Right renal cortex interstitium (tissue), 3 donors: ENCODE measurements at places on chromosomes 11 and 22.

DNA sequence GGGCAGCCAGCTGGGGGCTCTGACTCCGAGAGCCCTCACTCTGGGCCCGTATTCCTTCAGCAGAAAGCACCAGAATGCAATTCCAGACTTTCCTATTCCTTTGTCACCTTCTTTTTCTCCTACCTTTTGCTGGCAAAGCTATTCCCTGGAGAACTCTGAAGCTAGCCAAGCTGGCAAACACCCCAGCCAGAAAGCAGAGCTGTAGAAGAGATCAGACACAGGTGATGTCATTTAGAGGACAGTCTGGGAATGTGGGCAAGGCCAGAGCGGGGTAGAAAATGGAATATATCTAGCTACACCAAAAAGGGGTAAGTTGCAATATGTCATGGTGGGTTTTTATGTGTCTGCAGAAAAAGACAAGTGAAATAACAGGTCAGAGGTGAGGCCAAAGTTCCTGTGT is 205.1 kb downstream of the NXPE2 start:
- no peak for DNase-seq

DNA sequence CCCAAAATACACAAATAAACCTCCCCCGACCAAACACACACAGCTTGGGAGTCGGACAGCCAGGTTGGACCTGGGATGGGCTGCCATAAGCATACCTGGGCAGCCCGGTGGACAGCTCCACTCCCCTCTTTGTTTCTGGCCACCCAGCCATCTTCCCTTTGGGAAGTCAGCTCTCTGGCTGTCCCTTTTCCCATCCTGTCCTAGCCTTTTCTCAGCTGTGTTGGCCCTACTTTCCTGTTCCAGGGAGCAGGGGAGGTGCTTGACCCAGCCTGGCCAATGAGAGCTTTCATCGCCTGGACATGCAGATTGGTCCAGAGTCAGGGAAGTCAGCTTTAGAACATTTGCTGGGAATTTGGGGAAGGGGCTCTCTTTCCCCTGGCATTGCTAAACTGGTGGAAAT is 68.7 kb upstream of the NECTIN1 start:
- DNase-seq, result no peak

DNA sequence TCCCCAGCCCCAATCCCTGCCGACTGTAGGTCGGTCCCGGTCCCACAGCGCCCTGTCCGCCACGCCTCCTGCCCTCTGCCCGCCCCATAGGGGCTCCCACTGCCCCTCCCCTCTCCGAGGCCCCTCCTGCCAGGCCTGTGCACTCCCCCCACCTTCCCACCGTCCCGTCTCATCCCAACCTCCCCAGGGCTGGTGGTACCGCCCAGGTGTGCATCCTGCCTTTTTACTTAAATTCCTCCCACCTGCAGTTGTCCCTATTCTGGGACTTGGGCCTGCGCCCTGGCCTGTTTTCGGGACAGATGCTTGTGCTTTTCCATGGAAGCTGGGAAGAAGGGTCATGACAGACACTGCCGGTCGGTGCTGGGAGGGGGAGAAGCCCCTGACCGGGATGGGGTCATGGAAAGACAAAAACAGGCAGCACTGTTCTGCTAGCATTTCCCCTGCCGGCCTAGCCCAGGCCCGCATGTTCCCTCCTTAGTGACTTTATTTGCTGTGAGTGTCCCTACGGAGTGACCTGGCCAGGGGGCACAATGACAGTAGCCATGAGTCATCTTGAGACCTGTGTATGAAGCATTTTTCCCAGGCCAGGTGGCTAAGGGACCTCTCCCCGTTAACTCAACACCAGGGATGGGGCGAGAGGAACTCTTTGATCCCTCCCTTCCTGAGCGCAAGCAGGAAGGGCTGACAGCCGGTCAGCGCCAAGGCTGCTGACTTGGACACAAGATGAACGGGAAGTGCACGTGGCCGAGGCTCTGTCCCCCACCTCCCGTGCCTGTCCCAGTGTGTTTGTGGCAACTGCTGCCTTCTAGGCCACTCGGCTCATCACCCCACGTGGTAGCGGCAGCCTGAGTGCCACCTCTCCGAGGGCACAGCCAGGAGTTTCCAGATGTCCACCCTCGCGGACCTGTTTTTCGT is 7.1 kb downstream of the TBX1 start:
- DNase-seq, result no peak

GRCh38 chr22:17120711-17121232 is 388 bp downstream of the TMEM121B start:
- no peak for DNase-seq

DNA sequence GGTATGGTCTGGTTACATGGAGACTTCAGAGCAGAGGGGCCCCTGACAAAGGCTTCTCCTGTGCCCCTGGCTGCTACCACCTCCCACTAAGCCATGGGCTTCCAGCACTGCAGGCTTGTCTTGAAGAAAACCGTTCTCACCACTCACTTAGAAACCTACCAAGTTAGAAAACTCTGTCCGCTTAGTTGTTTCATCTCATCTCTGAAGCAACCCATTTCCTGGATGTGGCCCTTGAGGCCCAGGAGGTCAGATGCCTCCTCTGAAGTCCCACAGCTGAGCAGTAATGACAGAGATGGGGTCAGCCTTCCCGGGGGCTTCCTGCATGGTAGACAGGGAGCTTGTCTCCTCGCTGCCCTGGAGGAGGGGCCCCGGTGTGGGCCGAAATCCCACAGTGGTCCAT is 12.9 kb downstream of the CSF2RB start:
- no peak for DNase-seq

DNA sequence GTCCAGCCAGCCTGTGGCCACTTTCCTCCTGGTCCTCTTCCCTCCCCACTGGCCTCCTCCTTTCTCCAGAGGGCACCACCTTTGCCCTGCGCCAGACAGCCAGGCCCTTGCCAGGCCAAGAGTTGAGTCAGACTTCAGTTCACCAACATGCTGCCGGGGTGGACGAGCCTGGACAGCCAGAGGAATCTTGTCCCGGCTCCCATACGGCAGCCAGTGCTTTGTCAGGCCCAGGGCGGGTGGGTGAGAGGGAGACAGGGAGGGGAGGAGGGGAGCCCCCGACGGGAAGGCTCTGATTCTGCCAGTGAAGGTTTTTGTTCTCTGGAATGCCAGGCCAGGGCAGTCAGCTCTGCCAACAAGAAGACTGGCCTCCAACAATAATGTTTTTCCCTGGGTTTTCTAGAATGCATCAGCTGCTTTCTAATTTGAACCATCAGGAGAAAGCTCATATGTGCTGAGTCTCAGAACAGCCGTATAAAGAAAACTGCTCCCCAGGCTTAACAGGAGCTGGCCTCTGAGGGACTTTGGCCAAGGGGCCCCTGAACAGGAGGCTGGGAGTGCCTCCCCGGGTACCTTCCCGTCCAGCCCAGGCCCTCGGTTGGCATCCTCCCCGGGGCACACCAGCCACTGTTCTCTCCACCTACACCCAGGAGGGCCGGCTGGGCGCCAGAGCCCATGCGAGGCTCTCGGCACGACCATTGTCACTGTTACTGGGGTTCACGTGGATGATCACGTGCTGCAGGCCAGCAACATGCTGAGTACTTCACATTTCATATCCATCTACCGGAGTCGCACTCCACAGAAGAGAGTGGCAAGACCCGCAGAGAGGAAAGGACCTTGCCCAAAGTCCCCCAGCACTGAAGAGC is 28.6 kb downstream of the LIF start:
- no peak for DNase-seq

DNA sequence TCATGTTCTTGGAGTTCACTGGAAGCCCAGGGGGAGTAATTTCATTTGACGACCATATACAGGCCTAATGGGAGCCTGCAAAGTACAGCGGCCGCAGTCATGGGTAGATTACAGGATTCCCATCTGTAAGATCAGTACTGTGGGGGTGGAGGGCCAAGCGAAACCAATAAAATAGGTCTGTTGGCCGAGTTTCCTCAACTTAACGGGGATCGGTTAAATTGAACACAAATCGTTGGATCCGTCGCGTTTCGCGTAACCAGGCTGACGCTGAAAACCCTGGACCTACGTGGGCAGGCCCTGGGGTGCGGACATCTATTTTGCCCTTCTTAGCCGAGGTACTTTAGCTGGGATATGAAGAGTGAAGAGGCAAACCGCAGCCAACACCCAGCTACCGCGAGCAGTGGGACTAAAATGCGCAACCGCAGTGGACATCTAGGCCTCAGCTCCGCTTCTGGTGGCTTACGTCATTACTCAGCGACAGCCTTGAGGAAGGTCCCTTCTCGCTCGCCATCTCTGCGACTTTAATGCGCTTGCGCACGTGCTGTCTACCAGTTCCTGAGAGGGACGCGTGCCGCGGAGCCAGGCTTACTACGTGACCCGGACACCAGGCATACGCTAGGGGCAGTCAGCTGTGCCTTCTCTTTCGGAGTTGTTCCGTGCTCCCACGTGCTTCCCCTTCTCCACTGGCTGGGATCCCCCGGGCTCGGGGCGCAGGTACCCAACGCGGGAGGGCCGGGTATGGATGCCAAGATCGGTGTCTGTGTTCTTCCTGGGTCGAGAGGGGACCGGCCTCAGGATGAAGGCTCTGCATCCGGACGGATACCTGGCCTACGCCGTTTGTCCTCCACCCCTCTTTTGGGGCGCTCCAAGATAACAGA is at the start of gene NAT10:
NAT10 (plus strand) TSS at position 551 of the 878 bp plus-strand sequence. CDS start 2,597 bp downstream, outside the sequence.
- peak; percentile 97 for DNase-seq

DNA sequence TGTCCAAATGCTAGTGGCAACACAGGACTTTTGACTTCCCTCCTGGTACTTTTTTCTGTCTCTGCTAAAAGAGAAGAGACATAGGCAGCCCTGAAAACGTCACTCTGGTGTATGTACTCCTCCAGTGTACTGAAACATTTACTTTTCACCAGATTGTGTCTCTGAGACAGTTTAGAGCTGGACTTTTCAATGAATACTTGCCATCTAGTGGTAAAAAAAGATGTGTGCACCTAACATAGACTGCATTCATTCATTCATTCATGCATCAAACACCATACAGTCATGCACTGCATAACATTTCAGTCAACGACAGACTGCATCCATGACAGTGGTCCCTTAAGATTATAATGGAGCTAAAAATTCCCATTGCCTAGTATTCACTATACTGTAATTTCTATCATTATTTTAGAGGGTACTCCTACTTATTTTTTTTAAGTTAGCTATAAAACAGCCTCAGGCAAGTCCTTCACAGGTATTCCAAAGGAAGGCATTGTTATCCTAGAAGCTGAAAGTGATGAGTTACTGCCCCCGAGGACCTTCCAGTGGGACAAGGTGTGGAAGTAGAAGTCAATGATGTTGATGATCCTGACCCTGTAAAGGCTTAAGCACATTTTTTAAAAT is 186.2 kb downstream of the SPON1 start:
- DNase-seq, result peak; percentile 9

- no peak for DNase-seq
These were observed 179.1 kb downstream of the KIF18A start for GRCh38 chr11:27928809-27929208.

GRCh38 chr11:102430158-102430836 is 22.3 kb downstream of the TMEM123 start:
- DNase-seq, result no peak

GRCh38 chr11:44627911-44628729 is 62.7 kb downstream of the CD82 start:
- no peak for DNase-seq

DNA sequence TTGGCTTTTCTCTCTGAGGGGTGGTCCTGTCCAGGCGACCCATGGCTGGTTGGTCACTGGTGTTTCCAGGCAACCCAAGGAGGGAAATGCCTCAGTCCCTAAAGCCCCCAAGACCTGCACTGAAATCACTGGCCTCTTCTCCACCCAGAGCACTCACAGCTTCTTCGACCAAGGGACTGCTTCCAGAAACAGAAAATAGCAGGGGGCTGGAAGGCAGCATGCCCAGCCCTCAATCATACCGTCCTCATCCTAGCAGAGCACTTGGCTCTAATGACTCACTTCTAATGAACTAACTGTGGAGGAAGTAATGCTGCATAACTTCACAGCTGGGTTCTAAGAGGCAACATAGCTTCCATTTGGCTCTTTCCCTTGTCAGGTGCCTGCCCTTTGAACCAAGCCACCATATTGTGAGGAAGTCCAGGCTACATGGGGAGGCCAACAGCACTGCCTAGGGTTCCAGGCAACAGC is 27.6 kb downstream of the DKK3 start:
- DNase-seq, result no peak

DNA sequence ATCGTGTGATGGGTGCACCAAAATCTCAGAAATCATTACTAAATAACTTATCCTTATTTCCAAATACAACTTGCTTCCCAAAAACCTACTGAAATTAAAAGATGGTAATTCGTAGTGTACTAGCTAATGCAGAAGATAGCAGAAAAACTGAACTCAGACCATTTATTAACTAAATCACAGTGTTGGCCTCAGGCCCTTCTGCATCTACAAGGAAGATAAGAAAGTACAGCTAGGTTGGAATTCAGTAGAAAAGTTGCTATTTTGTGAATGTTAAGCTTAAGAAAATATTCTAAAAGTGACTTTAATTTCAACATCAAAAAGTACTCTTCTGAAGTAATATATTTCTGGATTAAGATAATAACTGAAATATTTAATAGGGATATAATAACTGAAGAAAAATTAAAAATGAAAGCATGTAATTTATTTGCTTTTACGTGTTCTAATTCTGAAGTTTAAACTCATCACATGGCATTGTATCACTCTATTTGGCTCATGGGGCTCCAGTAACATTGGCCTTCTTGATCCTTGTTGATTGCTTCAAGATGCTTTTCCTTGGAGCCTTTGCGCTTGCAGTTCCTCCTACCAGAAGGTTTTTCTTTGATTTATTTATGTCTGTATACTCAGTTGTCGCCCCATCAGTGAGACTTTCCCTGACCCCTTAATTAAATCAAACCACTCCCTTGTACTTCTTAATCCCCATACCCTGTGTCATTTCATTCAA is 847.9 kb upstream of the ANO3 start:
- no peak for DNase-seq

DNA sequence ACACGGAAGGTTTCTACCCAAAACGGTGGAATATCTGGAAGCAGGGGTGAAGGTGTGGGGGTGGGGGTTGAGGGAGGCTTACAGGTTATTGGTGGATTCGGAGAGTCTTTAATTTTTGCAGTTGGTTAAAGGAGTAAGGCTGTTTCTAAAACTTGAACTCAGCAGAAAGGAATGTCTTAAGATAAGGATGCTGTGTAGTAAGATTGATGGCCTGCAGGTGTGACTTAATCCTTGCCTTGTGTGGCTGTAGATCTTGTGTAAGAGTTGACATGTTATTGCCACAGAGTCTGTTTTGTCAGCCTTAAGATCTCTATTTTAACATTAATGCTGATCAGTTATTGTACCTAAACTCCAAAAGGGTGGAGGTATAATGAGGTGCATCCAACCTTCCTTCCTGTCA is 16.4 kb upstream of the OR6M1 start:
- DNase-seq, result no peak

GRCh38 chr11:83475760-83476159 is 189.6 kb upstream of the CCDC90B start:
- DNase-seq, result no peak

DNA sequence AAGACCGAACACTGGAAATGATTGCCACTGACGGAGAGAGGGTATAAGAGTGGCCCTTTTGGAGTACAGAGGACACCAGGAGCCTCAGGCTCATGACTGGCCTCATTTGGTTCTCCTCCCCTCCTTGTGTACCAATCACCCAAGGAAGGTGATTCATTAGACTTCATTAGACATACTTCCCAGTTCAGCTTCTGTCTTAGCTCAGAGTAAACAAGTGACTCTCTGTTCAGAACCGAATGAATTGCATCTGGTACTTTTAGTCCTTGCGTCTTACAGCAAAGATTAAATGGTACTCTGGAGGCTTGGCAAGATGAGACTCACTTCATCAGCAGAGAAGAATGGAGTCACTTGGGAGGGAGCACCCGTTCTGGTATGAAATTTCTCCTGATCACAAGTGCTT is 75.2 kb downstream of the ZNRF3 start:
- no peak for DNase-seq

GRCh38 chr11:4095509-4096230 is 1.1 kb downstream of the RRM1 start:
- DNase-seq, result no peak
